ENCODE measurements at places on chromosomes 7 and 10.

GRCh38 chr10:7410301-7410861 is 453 bp downstream of the SFMBT2 start:
- no peak for DNase-seq

DNA sequence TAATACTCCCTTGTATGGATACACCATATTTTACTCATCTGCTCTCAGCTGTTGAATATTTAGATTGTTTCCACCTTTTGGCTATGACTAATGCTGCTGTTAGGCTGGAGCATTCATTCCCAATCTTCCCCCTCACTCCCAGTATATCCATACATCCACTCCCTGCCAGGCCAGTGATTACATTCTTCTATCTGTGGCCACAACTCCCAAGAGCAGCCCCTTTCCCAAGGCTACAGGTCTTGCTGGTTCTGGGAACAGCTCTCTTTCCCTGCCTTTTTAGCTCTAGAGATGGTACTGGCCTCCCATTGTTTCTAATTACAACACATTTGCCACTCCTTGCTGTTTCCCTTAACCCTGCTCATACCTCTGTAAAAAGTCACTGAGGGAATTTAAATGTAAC is 28.2 kb downstream of the SFR1 start:
- no peak for DNase-seq

DNA sequence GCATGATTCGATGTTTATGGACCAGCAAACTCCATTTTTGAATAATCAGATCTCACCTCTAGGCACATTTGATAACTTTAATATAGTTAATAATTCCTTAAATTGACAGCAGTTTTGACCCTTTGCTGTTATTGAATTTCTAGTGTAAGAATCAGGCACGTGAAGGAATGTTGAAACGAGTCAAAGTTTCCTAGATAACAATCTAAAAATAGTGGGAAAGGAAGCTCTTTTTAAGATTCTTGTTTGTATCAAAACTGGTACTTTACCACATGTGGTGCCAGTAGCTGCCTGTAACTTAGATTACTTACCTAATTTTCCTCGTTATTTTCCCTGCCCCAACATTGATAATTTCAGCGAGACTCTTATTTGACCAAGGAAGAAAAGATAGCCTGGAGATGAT is 757.8 kb upstream of the KCND2 start:
- DNase-seq, result no peak

DNA sequence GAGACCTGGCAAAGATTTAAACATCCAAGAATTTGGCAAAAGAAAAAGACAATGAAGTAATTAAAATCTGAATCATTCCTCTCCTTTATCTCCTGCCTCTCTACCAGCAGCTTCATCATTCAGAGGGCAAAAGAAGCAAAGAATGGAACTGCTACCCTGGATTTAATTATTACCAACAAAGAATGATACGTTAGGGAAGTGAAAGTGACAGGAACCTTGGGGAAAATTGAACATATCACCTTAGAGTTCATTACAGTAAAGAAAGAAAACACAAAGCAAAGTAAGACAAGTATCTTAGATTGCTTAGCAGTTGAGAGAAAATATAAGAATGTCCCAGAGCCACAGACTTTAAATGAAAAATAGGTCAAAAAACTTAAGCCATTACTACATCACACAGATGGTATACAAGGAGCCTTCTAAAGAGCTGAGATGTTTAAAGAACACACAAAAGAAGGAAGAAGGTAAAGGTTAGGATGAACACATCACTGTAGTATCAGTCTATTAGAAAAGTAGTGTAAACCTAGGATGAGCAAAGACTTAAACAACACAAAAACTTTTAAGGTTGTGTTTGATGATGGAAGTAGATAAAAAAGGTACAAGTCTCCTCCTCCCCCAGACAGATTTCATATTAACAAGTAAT is 17.5 kb downstream of the CTNNA3 start:
- no peak for DNase-seq

DNA sequence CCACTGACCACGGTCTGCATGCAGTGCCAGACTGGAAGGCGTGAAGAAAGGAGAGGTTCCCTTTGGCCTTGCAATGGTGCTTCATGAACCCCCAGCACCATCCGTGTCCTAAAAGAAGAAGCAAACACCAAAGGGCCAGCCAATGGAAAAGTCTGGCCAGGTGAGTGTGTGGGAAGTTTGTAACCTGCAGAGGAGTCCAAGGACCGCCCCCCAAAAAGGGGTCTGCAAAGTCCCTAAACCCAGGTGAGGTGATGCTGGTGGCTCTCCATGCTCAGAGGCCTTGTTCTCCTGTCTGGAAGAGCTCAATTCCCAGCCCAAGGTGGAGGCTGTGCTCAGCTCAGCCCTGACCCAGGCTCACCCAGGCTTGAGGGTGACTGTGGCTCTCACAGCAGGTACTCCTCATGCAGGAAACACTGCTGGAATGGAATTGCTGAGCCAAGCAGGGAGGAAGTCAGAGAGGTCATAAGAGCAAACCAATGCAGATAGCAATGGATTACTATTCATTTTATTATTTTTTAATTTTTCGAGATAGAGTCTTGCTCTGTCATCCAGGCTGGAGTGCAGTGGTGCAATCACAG is 52.4 kb upstream of the NANOS1 start:
- no peak for DNase-seq

DNA sequence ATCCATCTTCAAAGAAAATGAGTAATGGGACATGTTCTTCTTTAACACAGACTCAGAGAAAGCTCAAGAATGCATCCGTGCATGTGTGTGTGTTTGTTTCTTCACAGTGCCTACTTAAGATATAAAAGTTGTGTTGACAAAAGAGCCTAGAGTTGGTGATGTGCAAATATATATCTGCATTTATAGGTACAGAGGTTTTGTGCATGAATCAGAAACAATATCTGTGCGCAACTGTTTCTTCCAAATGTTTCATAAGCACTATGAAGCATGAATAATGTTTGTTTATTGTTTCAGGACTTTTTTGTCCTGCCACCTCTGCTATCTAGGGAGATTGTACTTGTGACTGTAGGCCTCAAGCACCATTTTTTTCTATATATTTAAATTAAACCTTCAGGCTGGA is 229.7 kb downstream of the CSTF2T start:
- DNase-seq, result no peak

DNA sequence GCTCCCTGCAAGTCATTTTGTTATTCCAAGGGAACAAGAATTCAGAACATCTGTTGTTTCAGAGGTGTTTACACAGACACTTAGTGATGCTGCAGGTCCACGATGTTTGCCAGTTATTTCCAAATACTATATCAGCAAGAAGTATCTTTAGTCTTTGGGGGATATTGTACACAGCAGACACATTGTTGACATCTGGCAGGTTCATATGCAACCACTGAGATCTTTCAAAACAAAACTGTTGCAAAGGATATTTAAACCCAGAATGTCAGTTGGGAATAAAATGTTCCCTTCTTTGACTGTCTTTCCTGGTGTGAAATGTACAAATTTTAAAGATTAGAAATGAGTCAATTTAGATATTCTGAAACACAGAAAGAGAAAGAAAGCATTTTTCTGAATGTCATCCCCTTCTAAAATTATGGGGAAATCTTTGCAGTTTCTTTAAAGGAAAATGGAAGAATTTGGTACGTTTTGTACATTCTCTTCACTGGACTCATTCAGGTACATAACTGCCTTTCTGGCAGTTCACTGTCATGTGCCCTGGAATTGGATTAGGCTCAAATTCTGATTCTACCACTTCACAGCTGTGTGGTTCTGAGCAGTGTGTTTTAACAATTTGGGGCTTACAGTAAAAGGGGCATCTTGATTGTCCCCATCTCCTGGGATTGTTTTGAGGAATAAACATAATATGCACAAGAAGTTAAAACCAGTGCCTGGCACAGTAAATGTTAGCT is 40.3 kb upstream of the CELF2 start:
- DNase-seq, result no peak

DNA sequence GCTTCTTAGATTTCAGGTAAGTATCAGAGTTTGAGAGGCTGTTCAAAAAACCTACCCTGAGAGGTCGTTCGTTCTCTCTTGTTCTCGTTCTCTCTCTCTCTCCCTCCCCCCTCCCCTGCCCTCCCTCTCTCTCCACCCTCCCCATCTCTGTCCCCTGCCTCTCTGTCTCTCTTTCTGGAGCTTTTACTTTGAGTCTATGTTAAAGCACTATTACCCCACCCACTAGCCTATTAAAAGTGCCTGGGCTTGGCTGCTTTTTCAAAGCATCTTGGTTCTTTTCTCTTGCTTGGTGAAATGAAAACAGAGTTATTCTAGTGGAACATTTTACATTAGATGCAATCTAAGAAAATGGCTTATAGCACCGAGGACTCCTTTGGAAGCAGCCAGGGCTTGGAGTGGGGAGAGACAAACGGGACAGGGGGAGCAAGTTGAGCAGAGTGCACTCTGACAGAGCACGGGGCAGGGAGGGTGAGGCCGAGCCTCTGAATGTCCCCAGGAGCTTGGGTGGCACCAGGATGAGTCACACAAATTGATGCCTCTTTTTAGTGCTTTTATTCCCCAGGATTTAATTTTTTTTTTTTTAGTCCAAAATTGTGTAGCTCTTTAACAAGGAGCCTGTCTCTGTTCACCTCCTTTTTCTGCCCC is 134.3 kb downstream of the CFAP58 start:
- DNase-seq, result no peak

Measured in HFF-Myc (cell line).